Lung (tissue), 17 donors: ENCODE measurements at places on chromosomes 7 and 10. TPM values are rescaled to one million over a fixed set of nuclear protein-coding genes. Genes with fewer than 3 reads are reported as not detected.

DNA sequence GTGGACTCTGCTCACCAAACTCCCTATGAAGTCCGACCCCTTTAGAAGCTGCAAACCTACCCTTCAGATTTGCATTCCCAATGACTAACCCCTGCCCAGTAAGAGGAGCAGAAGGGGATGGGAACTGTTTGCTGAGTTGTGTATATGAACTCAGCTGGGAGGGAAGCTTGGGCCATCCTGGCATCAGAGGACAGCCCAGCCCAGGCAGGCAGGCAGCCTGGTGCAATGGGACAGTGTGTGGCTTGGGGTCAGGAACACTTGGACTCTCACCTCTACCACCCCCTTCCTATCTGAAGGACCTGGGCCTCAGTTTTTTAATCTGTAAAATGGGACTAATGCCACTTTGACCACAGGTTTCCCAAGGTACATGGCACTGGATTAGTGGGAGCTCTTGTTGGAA is 147.4 kb upstream of the GPR26 start:
- DNase-seq, result no peak

Gene FBXL13
- polyA plus RNA-seq, result 0.61 TPM

DNA sequence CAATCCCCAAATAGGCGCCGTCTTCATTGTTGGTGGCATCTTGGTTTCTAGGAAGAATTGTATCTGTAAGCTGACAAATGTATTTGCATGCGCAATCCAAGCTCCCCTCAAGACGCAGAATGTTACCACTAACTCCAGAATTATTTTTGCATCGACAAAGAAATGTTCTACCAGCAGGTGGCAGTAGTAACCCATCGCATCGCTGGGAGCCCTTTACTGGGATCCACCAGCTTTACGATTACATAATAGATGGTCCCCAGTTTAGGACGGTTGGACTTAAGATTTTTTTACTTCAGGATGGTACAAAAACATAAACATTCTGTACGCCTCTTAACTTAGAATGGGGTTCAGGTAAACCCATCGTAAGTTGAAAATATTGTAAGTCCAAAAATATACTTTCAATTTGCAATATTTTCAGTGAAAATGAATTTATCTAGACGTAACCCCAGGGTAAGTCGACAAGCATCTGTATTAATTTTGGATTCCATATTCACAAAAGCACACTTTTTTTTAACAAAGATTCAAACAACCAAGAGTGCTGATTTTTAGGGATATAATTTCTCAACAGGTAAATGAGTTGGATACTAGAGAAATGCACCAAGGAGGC is 114.0 kb upstream of the COBL start:
- DNase-seq, result peak; percentile 57

DNA sequence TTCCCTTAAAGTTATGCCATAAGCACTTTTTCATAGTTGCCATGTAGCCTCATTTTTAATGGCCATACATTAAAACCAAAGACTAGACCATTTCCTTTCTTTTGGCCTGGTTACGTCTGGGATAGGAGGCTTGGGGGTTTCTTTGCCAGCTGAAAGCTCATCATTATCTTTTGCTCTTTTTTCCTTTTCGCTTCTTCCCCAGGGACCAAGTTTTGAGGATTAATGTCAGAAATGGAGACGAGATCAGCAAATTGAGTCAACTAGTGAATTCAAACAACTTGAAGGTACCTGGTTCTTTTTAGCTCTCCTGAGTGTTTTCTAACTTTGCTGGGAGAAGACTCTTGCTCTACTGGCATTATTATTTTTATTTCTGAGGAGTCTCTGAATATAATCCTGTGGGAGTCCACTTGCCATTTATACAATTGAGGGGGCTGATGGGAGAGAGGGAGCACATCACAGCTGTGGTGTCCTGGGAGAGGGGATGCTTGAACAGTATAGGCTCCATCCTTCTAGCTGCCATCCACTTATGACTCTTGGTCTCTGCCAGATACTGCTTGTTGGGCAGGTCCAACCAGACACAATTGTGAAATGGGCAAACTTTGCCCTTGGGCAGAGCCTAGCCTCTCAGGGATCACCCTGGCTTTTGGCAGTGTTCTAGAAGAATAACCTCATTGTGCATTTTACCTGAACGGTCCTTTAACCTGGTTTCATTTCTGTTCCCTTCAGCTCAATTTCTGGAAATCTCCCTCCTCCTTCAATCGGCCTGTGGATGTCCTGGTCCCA is 5.8 kb downstream of the CPA4 start:
- no peak for DNase-seq

GRCh38 chr7:24318326-24318725 is 34.3 kb downstream of the NPY start:
- no peak for DNase-seq

- DNase-seq, result no peak
These were observed 12.2 kb upstream of the GIMAP7 start for GRCh38 chr7:150502519-150502918.

Gene MKI67
- polyA plus RNA-seq, result 1.0 TPM

DNA sequence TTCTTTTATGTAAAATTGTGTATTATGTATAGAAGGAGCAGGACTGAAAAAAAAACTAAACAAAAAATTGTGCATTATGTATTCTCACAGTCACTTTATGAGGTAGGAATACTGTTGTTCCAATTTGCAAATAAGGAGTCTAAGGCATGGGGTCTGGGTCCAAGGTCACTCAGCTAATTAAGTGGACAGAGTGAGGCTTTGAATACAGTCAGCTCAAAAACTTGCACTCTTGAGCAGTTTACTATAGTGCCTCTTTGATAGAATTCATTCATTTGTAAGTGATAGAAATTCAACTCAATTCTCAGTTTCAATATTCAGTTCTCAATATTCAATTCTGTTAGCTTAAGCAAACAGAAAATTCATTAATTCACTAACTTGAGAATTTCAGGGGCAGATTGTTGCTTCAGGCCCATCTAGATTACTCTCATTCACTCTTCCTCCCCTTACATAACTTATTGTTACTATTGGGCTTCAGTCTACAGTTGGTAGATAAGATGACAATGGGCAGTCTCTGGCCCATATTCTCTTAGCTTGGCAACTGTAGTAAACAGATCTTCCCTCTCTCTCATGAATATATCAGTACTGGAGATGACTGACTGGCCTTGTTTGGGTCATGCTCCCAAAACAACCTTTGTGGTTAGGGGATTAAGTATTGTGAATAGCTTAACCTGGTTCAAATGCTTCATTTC is 86.6 kb downstream of the BTAF1 start:
- DNase-seq, result no peak

- no peak for DNase-seq
These were observed 66.0 kb upstream of the FGL2 start for GRCh38 chr7:77265666-77266065.
